ENCODE measurements at places on chromosomes 2 and 18.

DNA sequence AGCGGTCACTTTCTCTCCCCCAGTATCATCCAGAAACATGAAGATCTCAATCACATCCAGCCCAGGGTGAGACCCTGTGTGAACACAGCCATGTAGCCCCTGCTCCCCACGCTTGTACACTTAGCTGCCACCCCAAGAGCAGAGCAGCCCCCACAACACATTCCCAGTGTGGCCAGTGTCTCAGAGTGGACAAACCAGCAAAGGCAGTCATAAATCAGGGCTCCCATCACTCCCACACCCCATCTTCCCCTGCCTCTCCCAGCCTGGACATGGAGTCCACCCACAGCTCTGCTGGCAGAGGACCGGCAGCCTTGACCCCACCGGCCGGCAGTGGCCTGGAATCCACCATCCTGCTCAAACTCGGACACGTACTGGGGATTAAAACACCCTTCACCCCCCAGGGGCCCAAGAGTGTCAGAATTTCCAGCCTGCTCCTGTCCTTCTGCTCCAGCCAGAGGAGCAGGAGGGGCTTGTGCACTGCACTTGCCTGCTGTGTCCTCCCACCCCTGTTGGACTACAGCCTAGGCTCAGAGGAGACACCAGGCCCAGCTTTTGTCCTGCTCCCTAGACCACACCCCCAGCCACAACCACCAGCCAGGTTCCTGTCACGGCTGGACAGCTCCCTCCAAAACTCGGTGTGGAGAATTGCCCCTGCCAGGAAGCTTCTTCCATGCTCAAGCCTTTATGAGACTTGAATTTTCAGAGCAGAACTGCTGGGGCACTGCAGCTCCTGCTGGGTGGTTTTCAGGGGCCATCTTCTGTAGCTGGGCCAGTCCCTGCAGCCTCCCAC, 206.1 kb downstream of the SMAD2 start:
- no peak for DNase-seq

GRCh38 chr2:163659224-163659623, 76.6 kb downstream of the FIGN start:
- DNase-seq: no peak

- no peak for DNase-seq
Observed at GRCh38 chr2:203949228-203949627, 12.7 kb downstream of the ICOS start.

DNA sequence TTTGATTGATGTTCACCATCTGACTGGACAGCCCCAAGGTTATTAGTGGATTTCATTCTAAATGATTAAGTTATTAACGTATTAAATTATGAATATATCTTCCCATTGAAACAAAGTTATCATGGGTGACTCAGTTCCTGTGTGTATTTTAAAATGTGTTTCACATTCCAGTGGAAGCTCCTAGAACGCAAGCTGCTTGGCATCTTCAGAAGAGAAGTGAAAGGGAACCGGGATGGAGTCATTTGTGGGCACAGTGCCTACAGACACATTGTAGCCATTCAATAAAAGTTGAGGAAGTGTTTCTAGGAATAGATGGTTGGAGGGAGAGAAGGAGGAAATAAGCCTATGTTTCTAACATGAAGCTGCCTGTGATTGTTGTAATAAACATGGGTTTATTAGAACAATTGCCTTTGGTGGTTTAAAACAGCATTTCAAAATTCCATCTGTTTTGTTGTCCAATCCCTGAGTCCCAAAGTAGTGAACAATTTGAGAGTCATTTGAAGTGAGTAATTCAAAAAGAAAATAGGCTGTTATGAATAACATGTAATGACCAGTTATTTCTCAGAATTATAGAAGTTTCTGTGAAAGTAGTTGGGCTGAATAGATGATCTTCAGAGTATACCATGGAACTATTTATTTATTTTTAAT, 143.5 kb downstream of the PKP4 start:
- DNase-seq: no peak

DNA sequence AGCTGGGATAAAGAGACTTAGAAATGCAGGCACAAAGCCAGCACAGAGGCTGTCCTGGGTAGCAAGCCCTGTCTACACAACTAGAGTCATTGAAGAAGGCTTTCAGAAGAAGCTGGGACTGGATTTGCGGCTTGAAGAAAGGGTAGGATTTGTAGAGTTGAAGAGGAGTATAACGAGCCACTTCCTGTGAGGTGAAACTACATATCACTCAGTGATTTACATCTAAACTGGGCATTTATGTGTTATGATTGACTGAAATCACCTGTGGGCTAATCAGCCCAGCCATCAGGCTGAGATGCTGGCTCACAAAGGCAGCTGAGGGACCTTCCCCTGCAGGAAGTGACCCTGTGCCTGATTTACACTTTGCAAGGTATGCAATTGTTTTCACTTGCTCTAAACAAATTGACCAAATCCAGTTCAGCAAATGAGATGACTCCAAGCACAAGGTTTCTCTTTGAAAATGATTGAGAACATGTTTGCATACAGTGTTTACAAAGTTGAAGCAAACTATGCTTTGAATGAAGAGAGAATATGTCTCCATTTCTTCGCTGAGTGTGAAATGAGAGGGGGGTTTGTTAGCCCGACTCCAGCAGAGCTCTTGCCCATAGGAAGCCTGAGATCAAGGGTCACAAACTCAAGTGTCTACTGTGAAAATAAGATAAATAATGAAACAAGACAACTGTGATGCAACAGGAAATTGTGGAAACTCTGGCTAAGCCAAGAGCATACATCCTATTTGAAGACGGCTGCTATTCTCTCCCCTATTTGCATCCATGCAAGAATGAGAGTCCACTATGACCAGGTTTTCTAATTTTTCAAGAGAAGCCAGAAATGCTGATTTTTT, 69.3 kb upstream of the HK2 start:
- peak; percentile 100 for DNase-seq

DNA sequence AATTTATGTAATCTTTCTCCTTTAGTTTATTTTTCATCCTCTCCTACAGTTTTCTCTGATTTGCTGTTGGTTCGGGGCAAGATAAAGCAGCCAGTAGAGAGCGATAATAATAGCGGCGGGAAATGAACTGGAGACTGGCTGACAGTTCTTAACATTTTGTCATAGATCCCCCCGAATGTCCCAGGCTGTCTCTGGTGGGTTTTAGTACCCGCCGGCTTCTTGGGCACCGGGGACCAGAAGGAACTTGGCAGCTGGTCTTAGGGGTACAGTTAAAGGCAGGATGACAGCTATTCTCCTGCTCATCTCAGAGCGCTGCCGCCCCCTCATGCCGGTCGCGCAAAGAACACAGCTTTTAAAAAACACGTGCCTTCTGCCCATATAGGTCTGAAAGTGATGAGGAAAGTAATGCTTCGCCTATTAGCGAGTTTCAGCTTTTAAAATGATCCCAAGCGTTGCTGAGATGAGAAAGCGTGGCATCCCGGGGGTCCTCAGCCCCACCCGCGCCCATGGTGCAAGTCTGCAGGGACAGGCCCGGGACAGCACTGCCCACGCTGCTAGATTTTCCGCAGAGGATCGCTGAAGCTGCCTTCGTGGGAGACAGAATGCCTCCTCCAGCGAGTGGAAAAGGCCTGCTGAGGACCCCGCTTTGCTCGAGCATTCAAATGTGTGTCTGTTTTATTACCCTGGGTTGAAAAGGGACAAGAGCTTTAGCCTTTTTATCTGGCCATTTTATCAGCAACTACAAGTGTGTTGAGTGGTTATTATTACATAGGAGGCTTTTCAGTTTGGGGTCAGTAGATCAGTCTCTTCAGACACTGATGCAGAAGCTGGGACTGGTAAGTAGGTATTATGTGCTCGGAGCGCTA, 3.8 kb downstream of the ONECUT2 start:
- no peak for DNase-seq

DNA sequence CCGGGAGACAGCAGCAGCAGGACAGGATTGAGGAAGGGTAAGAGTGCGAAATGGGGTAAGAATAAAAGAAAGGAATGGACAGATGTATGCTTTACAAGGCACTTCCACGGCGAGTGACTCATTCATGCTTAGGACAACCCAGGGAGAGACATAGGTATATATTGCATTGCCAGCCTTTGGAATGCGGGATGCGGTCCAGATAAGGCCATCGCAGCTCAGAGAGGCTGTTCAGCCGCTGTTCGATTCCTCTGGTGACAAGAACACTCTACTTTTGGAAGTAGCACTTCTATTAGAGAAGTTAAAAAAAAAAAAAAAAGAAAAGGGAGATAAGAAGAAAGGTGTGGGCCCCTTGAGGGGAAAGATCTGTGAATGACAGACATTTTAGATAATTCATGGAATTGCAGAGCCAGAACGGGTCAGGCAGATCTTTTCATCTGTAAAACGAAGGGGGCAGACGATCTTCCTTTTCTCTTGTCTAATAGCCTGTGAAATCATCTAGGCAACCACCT, 819 bp upstream of the NCOA1 start:
- peak; percentile 49 for DNase-seq

DNA sequence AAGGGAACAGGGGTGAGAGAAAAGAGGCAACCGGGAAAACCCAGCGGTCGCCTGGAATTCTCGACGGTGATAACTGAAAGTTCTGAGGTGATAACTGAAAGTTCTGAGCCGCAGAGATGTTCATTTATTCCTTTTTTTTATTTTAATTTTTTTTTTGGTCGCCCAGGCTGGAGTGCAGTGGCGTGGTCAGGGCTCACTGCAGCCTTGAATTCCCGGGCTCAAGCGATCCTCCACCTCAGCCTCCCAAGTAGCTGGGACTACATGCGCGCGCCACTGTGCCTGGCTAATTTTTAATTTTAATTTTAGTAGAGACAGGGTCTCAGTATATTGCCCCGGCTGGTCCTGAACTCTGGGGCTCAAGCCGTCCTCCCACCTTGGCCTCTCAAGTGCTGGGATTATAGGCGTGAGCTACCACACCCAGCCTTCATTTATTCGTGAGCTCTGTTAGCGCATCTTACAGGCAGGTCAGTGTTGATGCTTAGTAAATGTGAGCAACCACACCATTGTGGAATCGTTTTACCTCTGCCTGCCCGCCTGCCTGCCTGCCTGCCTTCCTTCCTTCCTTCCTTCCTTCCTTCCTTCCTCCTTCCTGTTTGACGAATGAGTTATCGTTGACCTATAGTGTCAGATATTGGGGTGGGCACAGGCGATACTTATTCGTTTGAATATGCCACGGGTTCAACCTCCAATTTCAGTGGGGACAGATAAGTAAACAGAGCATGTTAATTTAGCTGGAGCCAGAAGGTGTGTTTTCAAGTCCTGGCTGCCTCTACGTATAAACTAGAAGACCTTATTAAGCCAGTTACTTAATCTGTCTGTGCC, 557 bp upstream of the E2F6 start:
- DNase-seq: no peak

DNA sequence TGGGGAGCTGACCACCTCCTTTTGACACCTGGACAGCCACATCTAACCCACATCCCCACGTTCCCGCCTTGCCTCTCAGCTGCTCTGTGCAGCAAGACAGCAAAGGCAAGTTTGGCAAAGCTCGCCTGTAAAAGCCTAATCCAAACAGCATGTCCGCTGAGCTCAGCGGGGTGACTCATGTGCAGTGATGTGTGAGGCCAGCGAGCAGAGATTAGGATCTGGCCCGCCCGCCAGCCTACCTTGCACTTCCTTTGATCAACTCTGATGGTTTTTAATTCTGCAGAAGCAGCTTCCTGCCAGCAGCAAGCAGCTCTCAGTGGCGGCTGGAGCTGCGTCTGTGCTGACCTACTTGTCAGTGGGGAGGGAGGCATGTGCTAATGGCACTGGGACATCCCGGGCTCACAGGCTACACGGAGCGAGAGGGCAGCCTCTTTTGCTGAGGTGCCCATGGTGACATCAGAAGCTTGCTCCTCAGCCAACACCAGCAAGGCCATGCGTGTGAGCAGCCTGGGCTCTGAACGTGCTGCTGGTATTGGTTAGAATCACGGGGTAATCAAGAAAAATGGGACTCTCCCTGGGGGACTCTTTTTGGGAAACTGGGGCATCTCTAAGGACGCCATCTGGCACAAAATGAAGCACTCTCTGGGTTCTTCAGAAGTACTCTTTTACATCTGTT, 36.0 kb upstream of the EML4 start:
- DNase-seq: peak; percentile 98

GRCh38 chr2:6793371-6793770, 72.3 kb downstream of the CMPK2 start:
- DNase-seq: peak; percentile 47

DNA sequence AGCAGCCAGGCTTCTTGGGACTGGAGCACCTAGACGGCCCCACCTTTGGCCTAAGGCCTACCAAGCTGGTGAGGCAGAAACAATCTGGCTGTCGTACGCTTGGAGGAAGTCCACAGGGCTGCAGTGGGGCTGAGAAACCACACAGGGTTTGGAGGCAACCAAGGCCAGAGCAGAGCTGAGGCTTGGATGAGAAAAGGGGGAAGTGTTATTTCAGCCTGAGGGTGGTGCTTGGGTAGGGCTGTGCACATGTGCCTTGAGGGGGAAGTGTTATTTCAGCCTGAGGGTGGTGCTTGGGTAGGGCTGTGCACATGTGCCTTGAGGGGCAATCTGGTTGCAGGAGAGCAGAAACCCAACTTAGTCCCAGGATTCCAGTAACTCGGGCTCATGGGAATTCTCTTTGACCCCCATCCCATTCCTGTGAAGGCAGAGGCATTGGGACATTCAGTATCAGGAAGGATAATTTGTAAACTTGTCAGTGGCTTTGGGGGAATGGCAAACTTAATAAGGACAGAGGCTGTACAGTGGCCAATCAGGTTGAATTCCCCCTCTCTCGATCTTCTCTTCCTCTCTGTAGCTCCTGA, 971 bp upstream of the FBXO41 start:
- DNase-seq: no peak

DNA sequence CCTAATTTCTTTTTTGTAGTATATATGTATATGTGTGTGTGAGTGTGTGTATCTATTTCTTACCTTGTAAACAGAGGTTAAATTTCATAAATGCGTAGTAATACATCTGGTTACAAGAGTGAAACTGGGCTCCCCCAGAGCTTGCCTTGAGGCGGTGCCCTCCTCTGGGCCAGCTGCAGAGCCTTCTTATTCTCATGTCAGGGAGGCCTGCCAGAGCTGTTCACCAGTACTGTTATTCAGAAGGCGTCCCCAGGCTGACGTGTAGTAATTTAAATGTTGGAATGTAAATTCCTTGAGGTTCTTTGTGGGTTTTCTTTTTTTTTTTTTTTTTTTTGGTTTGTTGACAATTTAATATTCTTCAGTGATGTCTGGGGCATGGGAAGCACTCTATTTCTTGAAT, 11.2 kb downstream of the COPS8 start:
- DNase-seq: no peak

GRCh38 chr2:193841384-193842150, 1646.8 kb upstream of the TMEFF2 start:
- DNase-seq: no peak

DNA sequence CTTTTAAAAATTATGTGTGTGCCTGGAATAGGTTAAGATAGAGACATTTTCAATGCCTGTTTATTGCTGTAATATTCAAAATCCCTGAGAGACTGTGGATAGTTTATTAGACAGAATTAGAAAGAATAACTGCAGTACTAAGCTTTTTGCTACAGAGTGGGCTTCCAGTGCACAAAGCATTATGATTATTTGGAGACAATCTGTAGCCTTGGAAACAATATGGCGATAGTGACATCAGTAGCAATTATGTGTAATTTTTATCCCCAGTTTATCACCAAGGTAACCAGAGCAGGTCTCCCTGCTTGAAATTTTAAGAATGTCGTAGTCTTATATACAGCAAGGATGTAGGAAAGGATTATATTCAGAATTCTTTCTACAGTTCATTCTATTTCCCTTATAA, 100.0 kb downstream of the MYO3B start:
- DNase-seq: no peak
